ENCODE measurements at places on chromosomes 1 and 21. TPM values are rescaled to one million over a fixed set of nuclear protein-coding genes. Genes with fewer than 3 reads are reported as not detected.

Gene MROH9
- total RNA-seq = not detected

Gene CALML6
- total RNA-seq = 0.45 TPM

Gene PCSK9
- total RNA-seq = 0.07 TPM

Gene NRDC
- total RNA-seq = 208 TPM

Gene IFNLR1
- 6.9 TPM for total RNA-seq

DNA sequence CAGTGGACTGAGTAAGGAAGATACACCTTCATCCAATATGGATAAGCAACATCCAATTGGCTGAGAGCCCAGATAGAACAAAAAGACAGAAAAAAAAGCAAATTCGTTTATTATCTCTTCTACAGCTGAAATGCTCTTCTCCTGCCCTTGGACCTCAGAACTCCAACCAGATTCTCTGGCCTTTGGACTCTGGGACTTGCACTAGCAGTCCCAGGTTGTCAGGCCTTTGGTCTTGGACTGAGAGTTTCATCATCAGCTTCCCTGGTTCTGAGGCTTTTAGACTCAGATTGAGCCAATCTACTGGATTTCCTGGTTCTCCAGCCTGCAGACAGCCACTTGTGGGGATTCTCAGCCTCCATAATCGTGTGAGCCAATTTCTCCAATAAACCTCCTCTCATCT lies 926.8 kb downstream of the PLA2G4A start:
- H3K4me3 ChIP-seq = no peak overlapping the region
- no peaks in the 10 kb centered on the region for H3K36me3 ChIP-seq
- H3K27me3 ChIP-seq = no peaks in the 10 kb centered on the region
- no peak for DNase-seq

GRCh38 chr1:159817276-159818041 lies 9.2 kb upstream of the SLAMF8 start:
- no peak for DNase-seq
- no peak overlapping the region for H3K4me3 ChIP-seq
- peaks cover 6% of the 10 kb centered on the region for H3K4me1 ChIP-seq
- no peaks in the 10 kb centered on the region for H3K36me3 ChIP-seq

DNA sequence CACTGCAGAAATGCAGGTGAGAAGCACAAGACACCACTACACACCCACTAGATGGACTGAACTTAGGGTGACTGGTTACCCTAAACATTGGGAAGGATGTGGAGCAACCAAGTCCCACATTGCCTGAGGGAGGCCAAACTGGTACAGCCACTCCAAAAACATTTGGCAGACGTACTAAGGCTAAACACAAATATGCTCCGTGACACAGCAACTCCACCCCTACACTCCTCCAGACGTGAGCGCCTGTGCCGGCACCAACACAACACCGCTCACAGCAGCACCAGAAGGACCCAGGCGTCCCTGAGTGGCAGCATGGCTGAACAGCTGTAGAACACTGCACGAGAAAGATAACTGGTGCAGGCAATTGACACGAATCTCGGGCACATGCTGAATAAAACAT lies 14.7 kb downstream of the PTTG1IP start:
- no peak overlapping the region for H3K4me3 ChIP-seq
- peaks cover 13% of the 10 kb centered on the region for H3K36me3 ChIP-seq
- H3K27ac ChIP-seq = no peak overlapping the region
- H3K27me3 ChIP-seq = no peaks in the 10 kb centered on the region

- no peak for DNase-seq
- H3K27ac ChIP-seq = no peak overlapping the region
- H3K27me3 ChIP-seq = no peaks in the 10 kb centered on the region
- H3K4me1 ChIP-seq = no peaks in the 10 kb centered on the region
- no peaks in the 10 kb centered on the region for H3K36me3 ChIP-seq
Observed at GRCh38 chr21:45906196-45906805, 75.3 kb upstream of the COL6A1 start.

DNA sequence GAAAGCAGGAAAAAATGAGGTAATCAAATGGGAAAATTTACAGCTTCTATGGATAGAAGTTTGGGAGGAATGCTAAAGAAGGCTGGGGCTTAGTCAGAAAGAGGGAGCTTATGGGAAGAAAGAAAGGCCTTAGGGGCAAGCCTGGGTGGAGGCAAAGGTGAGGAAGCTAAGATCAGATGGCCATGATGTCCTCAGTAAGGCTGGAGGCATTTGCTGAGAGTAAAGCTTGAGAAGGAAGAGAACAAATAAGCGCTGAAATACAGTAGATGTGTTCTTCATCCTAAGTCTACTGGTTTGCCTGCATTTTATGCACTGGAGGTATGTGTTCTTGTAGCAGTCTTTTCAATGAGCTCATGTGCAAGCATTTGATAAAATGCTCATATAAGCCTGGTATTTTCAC lies 355.4 kb downstream of the BRINP2 start:
- no peak for DNase-seq
- no peak overlapping the region for H3K4me3 ChIP-seq
- H3K36me3 ChIP-seq = no peaks in the 10 kb centered on the region
- H3K27ac ChIP-seq = no peak overlapping the region
- no peaks in the 10 kb centered on the region for H3K4me1 ChIP-seq

DNA sequence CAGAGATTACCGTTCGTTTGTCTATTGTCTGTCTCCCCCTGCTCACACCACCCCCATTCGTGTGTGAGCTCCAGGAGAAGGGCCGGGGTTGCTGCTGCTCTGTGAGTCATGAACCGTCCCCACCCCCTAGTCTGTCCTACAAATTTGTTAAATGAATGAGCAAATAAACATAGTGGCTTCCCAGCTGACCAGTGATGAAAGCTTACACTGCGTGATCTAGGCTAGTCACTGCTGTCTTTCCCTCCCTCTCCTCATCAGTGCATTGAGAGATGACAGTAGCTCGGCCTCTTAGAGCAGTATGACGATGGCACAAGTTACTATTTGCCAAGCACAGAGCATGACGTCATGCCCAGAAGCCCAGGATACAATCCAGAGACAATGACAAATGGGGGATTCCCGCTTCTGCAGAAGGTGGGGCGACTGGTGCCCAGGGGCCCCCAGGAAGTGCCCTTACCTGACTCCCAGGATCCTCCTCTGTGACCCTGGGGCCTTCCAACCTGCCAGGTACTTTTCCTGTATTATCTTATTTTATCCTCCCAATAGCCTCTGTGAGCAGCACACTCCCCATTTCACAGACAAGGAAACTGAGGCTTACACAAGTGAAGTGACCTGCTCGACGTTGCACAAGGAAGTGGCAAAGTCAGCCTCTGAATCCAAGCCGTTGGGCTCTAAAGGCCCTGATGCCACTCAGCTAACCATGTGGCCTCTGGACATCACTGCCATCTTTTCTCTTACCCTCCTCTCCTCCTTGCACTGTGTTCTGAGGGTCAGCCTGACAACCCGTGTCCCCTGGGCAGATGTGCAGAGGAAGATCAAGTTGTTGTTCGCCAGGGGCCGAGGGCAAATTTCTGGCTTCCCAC lies 8.6 kb upstream of the EPHA2 start:
- H3K27ac ChIP-seq = no peak overlapping the region
- H3K4me3 ChIP-seq = no peak overlapping the region
- no peaks in the 10 kb centered on the region for H3K36me3 ChIP-seq
- H3K27me3 ChIP-seq = peaks cover 27% of the 10 kb centered on the region
- DNase-seq = no peak

DNA sequence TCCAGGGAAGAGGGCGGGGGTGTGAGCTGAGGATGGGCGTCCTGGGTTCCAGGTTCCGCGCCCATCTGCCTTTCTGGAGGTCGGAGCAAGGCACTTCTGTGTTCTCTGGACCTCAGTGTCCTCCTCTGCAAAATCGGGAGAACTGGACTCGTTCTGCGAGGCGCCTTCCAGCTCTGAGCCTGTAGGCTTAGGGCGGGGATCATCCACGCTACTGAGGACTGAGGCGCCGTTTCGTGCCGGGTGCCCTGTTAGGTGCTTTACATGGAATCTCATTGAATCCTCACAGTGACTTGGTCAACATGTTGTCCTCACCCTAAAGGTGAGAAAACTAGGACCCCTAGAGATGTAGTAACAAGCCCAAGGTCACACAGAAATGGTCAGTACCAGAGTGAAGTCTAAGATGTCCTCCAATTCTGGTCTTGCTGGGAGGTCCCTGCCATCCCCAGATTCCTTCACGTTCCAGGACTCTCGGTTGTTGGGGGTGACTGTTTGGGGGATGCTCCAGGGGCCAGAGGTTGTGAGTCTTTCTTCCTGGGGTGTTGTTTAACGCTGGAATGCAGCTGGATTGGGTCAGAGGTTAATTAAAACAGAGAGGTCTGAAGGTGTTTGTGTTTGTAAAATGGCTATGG lies 677 bp downstream of the PRKAA2 start:
- H3K36me3 ChIP-seq = peaks cover 3% of the 10 kb centered on the region
- H3K27ac ChIP-seq = no peak overlapping the region
- H3K4me3 ChIP-seq = no peak overlapping the region
- H3K27me3 ChIP-seq = peaks cover 45% of the 10 kb centered on the region
- H3K4me1 ChIP-seq = no peaks in the 10 kb centered on the region

DNA sequence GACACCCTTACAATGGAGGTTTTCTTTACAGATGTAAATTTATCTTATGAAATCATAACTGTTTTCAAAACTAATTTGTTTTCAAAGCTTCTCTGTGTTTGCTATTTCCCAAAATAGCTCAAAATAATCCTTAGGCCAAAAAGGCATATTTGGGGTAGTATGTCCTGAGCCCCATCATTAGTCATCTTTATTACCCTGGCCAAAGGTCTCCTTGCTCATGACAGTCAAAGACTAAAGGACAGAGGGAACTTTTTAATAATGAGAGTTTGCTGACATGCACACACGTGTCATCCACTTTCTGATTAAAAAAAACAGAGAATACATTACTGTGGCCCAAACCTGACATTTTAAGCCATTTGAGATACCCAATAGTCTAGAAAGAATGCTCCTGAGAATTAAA lies 221.9 kb upstream of the DUSP10 start:
- H3K27ac ChIP-seq = no peak overlapping the region
- H3K27me3 ChIP-seq = no peaks in the 10 kb centered on the region
- no peaks in the 10 kb centered on the region for H3K36me3 ChIP-seq
- H3K4me3 ChIP-seq = no peak overlapping the region
- peaks cover 19% of the 10 kb centered on the region for H3K4me1 ChIP-seq
- DNase-seq = no peak

- no peaks in the 10 kb centered on the region for H3K36me3 ChIP-seq
- no peak overlapping the region for H3K27ac ChIP-seq
- DNase-seq = no peak
- peaks cover 2% of the 10 kb centered on the region for H3K27me3 ChIP-seq
Observed at GRCh38 chr1:21350202-21350885, 60.1 kb upstream of the ECE1 start.

DNA sequence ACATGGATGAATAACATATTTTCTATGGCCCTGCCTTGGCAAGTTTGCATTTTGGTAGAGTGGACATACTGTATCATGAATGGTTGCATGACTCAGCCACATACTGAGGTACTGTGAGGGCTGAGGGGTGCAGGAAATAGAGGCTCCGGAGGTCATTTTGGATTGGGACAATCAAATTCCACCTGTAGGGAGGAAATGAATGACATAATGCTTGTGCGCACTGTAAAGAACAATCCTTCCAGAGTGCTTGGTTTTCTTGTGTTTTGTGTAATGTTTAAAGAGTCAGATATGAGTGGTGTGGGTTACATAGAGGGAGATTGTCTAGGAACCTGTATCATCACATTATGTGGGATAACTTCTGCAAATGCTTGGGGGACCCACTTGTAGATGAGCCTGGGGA lies 329.9 kb upstream of the PROX1 start:
- H3K27ac ChIP-seq = no peak overlapping the region
- H3K27me3 ChIP-seq = no peaks in the 10 kb centered on the region
- no peaks in the 10 kb centered on the region for H3K4me1 ChIP-seq
- no peaks in the 10 kb centered on the region for H3K36me3 ChIP-seq
- DNase-seq = no peak
